ENCODE measurements at places on chromosomes 2 and 18.

- no peaks in the 10 kb centered on the region for H3K27me3 ChIP-seq
- peaks cover 4% of the 10 kb centered on the region for H3K4me1 ChIP-seq
- DNase-seq = no peak
- H3K27ac ChIP-seq = no peak overlapping the region
- H3K4me3 ChIP-seq = no peak overlapping the region
- H3K36me3 ChIP-seq = peaks cover 7% of the 10 kb centered on the region
These were observed 45.0 kb downstream of the RTP5 start for GRCh38 chr2:241914542-241914941.

GRCh38 chr2:176114120-176114929, 2.3 kb upstream of the HOXD10 start:
- peaks cover 87% of the 10 kb centered on the region for H3K27me3 ChIP-seq
- no peak overlapping the region for H3K4me3 ChIP-seq
- H3K27ac ChIP-seq = peak overlapping the region; percentile 83
- DNase-seq = no peak
- peaks cover 2% of the 10 kb centered on the region for H3K4me1 ChIP-seq
- H3K36me3 ChIP-seq = peaks cover 4% of the 10 kb centered on the region

- no peaks in the 10 kb centered on the region for H3K4me1 ChIP-seq
- H3K4me3 ChIP-seq = no peak overlapping the region
- no peak overlapping the region for H3K27ac ChIP-seq
- H3K27me3 ChIP-seq = no peaks in the 10 kb centered on the region
- DNase-seq = no peak
- no peaks in the 10 kb centered on the region for H3K36me3 ChIP-seq
These were observed 141.8 kb downstream of the FIGN start for GRCh38 chr2:163593982-163594381.

DNA sequence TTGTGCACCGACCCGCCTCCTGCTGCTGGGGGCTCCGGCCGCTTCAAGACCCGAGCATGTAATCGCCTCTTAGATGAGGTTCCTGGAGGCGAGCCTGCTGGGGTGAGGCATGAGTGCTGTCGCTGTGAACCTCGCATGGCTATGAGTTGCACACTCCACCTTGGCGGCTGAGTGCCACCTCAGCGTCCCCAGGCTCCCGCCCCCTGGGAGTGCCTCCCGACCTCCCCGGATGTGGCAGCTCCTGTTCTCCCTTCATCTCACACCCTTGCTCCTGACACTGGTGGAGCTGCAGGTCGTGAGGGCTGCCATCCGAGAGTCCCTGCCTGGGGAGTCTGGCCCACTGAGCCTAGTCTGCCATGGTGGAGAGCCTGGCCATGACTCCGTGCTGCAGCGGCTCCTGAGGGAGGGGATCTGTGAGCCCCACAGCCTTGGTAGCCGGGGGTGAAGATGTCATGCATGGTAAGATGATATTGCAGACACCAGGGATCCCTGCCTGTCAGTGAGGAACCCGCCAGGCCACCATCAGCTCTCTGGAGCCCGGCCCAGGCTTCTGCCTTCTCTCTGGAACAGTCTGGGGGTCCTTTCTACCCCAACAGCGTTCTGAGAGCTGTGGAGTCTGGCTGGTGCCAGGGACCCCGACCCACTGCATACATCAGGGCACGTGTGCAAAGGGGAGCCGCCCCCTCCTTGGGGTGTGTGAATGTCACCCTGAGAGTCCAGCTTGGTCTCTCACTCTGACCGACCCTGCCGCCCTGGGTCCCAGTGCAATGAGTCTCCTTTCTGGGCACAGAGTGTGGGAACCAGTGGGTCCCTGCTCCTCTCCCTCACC, 61.6 kb upstream of the HS6ST1 start:
- DNase-seq = no peak
- H3K4me3 ChIP-seq = no peak overlapping the region
- no peaks in the 10 kb centered on the region for H3K36me3 ChIP-seq
- H3K27ac ChIP-seq = no peak overlapping the region
- H3K4me1 ChIP-seq = no peaks in the 10 kb centered on the region

DNA sequence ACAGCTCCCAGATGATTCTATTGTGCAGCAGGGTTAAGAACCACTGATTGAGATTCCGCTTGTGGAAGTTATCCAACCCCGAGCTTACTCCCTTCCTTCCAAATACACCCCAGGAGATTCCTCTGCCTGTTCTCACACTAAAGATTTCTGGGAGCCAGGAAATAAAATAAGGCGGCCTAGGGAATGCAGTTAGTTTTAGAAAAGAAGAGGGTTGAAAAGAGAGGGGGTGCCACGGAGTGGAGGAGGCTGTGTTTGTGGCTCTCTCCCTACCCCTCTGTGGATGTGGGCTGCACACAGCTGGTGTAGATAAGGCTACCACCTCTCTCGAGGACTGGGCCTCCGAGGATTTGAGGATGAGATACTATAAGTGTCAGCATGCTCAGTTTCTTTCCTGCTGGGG, 25.1 kb upstream of the SP3 start:
- peaks cover 7% of the 10 kb centered on the region for H3K4me1 ChIP-seq
- H3K36me3 ChIP-seq = no peaks in the 10 kb centered on the region
- no peak for DNase-seq
- no peak overlapping the region for H3K27ac ChIP-seq
- H3K4me3 ChIP-seq = no peak overlapping the region

DNA sequence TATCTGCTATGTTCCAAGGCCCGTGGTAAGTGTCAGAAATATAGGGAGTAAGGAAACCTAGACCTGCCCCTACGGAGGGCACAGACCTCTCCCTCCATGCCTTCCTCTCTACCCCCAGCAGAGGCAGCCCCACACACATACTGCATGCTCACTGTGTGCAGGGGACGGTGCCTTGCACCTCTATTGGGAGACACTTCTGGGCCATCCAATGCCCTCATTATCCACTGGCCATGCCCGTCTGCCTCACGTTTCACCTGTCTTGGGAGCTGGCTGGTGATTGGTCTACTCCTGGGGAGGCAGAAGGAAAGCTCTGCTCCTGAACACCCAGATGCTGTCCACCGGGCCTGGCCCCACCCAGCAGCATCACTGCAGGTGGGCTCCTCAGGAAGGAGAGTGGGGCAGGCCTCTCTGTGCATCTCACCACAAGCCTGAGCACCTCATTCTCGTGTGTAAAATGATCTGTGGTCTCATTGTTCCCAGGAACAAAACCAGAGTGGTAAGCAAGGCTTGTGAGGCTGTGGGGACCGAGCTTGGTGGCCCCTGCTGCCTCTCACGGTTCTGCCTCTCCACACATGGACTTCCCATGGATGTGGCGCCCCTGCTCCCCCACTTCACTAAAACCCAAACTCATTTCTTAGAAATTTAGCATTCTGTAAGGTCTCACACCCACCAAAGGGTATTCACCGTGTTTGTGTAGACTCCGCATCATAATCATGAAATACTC, 312.5 kb upstream of the HS6ST1 start:
- no peaks in the 10 kb centered on the region for H3K36me3 ChIP-seq
- no peaks in the 10 kb centered on the region for H3K4me1 ChIP-seq
- no peak overlapping the region for H3K27ac ChIP-seq
- peaks cover 28% of the 10 kb centered on the region for H3K27me3 ChIP-seq
- no peak for DNase-seq
- H3K4me3 ChIP-seq = no peak overlapping the region

DNA sequence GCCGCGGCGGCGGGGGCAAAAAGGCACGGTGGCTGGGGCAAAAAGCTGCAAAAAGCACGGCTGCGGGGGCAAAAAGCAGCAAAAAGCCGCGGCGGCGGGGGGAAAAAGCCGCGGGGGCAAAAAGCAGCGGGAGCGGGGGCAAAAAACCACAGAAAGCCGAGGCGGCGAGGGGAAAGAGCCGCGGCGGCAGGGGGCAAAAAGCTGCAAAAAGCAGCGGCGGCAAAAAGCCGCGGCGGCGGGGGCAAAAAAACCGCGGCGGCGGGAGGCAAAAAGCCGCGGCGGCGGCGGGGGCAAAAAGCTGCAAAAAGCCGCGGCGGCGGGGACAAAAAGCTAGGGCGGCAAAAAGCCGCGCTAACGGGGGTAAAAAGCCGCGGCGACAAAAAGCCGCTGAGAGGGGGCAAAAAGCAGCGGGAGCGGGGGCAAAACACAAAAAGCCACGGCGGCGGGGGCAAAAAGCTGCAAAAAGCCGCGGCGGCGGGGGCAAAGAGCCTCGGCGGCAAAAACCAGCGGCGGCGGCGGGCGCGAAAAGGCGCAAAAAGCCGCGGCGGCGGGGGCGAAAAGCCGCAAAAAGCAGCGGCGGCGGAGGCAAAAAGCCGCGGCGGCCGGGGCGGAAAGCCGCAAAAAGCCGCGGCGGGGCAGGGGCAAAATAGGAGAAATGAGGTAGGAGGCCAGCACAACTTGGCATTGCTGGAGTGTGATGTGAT, 123.4 kb downstream of the ANKRD30BL start:
- no peak for DNase-seq
- peaks cover 2% of the 10 kb centered on the region for H3K36me3 ChIP-seq
- H3K27me3 ChIP-seq = peaks cover 7% of the 10 kb centered on the region
- H3K4me1 ChIP-seq = no peaks in the 10 kb centered on the region

GRCh38 chr2:237223201-237223861, 137.6 kb downstream of the COPS8 start:
- no peaks in the 10 kb centered on the region for H3K36me3 ChIP-seq
- peaks cover 57% of the 10 kb centered on the region for H3K27me3 ChIP-seq
- no peak overlapping the region for H3K4me3 ChIP-seq
- H3K4me1 ChIP-seq = peaks cover 6% of the 10 kb centered on the region
- no peak for DNase-seq

DNA sequence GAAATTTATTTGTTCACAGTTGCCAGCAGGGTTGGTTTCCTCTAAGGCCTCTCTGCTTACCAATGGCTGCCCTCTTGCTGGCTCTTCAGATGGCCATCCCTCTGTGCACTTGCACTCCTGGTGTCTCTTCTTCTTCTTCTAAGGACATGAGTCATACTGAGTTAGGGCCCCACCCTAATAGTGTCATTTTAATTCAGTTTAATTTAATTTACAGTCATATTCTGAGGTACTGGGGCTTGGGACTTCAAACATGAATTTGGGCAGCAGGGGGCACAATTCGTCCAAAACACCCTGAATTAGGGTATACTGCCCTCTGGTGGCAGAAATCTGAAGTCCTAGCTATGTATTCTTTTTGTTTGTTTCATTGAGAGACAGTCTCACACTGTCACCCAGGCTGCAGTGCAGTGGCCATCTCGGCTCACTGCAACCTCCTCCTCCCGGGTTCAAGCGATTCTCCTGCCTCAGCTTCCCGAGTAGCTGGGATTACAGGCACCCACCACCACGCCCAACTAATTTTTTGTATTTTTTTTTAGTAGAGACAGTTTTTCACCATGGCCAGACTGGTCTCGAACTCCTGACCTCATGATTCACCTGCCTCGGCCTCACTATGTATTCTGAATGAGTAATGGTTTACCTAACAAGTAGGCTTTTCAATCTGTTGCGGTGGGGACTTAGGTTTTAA, 19.8 kb downstream of the SLC4A1AP start:
- no peak overlapping the region for H3K4me3 ChIP-seq
- H3K36me3 ChIP-seq = peaks cover 6% of the 10 kb centered on the region
- H3K4me1 ChIP-seq = peaks cover 11% of the 10 kb centered on the region
- no peaks in the 10 kb centered on the region for H3K27me3 ChIP-seq
- DNase-seq = peak; percentile 58

DNA sequence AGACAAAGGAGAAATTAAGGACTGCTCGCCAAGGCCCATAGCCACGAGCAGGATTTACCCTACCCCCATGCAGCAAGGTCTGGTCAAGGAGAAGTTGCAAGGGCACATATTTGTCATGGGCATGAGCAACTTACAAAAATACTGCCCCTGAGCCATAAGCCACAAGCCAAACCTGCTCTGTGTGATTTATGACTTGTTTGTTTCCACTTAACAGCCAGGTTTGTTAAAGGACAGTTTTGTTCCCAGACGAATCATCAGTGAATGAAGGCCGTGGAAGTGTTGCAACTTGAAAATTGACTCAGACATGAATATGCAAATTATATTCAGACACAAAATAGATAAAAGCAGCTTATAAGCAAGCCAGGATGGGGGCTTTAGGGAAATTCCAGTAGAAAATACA, 31.3 kb upstream of the EVA1A start:
- DNase-seq = no peak
- no peak overlapping the region for H3K4me3 ChIP-seq
- no peak overlapping the region for H3K27ac ChIP-seq
- no peaks in the 10 kb centered on the region for H3K4me1 ChIP-seq
- peaks cover 22% of the 10 kb centered on the region for H3K27me3 ChIP-seq

DNA sequence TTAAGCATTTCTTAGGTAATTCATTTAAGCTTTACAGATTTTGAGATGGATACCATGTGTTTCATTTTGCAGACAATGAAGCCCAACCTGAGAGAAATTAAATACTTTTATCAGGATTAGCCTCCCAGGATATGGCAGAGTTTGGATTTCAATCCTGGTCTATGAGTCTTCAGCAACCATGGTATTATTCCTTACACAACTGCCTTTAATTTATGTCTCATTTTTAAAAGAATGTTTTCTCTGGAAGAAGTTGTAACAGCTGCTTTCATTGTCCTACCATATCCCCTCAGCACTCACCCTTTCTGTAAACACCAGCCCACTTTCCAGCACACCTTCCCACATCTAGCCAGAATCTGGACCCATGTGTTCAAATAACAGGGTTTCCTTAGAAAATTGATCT, 863.7 kb upstream of the VRK2 start:
- H3K27me3 ChIP-seq = no peaks in the 10 kb centered on the region
- no peak for DNase-seq
- H3K4me3 ChIP-seq = no peak overlapping the region
- no peaks in the 10 kb centered on the region for H3K36me3 ChIP-seq

- no peak overlapping the region for H3K27ac ChIP-seq
- H3K4me3 ChIP-seq = no peak overlapping the region
- no peak for DNase-seq
- H3K36me3 ChIP-seq = peaks cover 2% of the 10 kb centered on the region
- H3K4me1 ChIP-seq = peaks cover 58% of the 10 kb centered on the region
- no peaks in the 10 kb centered on the region for H3K27me3 ChIP-seq
These were observed 226.1 kb upstream of the TRIB2 start for GRCh38 chr2:12490641-12491040.

DNA sequence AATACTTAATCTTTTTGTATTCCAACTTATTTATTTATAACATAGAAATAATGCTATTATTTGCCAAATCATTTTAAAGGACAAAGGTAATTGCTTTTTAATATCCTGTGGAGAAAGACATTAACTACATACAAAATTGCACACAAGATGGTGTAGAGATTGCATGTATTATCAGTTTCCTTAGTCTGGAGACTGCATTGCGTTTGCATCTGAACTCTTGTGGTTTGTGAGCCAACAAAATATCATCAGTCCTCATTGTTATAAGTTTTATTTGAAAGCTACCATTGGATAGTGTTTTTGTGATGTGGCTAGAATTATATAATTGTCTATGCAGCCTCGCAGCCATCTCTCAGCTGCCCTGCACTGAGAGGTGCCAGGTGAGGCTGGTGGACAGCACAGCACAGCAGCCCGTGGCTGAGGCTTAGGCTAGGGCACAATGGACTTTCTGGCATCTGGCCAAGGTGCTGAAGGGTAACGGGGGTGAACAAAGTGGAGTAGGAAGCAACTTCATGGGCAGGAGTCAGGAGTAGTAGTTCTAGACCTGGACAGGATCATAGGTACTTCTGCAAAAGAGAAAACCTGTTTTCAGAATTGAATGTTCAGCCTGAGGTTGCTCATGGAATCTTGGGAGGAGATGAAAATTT, 15.1 kb downstream of the RASGRP3 start:
- H3K36me3 ChIP-seq = peaks cover 3% of the 10 kb centered on the region
- H3K4me3 ChIP-seq = no peak overlapping the region
- no peaks in the 10 kb centered on the region for H3K27me3 ChIP-seq
- H3K27ac ChIP-seq = no peak overlapping the region

- no peak for DNase-seq
- H3K4me1 ChIP-seq = peaks cover 4% of the 10 kb centered on the region
- no peaks in the 10 kb centered on the region for H3K27me3 ChIP-seq
- no peak overlapping the region for H3K27ac ChIP-seq
- no peak overlapping the region for H3K4me3 ChIP-seq
These were observed 6.6 kb upstream of the PTMA start for GRCh38 chr2:231701456-231702373.

Data from T-helper 17 cell (primary cell).